NCI-H1436 treated with DMSO at 0.1 percent for 48 hours (cell line): ENCODE measurements at places on chromosomes 16 and 17.

DNA sequence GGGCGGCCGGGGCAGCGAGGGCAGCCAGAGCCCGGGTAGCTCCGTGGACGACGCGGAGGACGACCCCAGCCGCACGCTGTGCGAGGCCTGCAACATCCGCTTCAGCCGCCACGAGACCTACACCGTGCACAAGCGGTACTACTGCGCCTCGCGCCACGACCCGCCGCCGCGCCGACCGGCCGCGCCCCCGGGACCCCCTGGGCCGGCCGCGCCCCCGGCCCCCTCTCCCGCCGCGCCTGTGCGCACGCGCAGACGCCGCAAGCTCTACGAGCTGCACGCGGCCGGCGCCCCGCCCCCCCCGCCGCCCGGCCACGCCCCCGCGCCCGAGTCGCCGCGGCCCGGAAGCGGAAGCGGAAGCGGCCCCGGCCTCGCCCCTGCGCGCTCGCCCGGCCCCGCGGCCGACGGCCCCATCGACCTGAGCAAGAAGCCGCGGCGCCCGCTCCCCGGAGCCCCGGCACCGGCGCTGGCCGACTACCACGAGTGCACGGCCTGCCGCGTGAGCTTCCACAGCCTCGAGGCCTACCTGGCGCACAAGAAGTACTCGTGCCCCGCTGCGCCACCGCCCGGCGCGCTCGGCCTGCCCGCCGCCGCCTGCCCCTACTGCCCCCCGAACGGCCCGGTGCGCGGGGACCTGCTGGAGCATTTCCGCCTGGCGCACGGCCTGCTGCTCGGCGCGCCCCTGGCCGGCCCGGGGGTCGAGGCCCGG is 36.1 kb upstream of the ZC3H18 start:
- no peak for DNase-seq

GRCh38 chr17:2034157-2034556 is 4.2 kb downstream of the DPH1 start:
- no peak for DNase-seq

GRCh38 chr16:48235556-48236136 is 8.5 kb upstream of the LONP2 start:
- no peak for DNase-seq

DNA sequence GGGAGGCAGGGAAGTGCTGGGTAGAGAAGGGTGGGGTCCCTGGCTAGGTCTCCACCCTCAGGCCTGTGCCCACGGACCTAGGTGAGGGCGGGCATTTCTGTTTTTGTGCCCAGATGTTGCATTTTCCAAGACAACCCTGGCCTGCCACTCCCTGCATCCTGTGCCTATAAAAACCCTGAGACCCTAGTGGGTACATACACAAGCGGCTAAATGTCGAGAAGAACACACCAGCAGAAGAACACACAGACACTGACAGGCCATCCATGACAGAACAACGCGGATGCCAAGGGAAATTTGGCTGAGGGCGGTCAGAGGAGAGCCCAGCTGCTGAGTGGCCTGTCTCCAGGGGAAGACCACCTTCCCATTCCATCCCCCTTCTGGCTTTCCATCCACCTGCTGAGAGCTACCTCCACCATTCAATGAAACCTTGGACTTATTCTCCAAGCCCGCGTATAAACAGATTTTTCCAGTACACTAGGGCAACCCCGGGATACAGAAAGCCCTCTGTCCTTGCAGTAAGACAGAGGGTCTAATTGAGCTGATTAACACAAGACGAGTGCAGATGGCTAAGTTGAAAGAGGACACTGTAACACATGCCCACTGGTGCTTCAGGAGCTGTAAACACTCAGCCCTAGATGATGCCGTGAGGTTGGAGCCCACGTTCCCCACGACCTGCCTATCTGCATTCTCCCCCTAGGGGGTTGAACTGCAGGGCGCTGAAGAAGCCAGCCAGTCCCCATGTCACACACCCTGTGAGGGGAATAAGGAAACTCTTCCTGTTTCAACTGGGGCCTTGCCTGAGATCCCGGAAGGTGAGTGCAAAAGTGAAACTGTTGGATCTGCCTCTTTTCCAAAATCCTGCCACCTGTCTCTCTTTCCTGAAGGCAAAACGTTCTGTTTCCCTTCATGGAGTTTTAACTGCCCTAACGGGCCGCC is 147.2 kb upstream of the COX10 start:
- DNase-seq, result no peak

DNA sequence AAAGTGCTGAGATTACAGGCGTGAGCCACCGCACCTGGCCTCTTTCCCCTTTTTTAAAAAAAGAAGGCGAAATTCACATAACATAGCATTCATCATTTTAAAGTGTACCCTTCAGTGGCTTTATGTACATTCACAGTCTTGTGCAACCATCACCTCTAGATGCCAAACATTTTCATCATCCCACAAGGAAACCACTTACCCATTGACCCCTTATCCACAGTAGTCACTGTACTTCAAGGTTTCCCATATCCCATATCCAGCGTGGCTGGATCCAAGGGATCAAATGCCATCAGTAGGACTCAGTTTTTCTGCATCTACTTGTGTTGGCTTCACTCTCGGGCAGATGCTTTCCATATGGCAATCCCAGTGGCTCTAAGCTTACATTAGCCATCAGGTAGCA is 50.3 kb downstream of the BMERB1 start:
- DNase-seq, result no peak

- no peak for DNase-seq
Observed at GRCh38 chr16:85924675-85925074, 25.7 kb downstream of the IRF8 start.

GRCh38 chr16:54366943-54367342 is 80.4 kb upstream of the IRX3 start:
- DNase-seq, result no peak

DNA sequence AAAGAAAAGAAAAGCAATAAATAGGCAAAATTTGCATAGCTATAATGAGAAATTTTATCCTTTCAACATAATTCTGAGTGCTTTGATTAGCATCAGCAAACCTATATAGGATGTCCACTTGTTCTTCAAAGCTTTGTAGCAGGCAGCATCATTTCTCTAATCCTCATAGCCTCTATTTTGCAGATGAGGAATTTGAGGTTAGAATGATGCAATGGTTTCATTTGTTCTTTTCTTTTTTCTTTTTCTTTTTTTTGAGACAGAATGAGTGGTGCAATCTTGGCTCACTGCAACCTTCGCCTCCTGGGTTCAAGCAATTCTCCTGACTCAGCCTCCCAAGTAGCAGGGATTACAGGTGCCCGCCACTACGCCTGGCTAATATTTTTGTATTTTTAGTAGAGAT is 594.4 kb downstream of the TOX3 start:
- no peak for DNase-seq

DNA sequence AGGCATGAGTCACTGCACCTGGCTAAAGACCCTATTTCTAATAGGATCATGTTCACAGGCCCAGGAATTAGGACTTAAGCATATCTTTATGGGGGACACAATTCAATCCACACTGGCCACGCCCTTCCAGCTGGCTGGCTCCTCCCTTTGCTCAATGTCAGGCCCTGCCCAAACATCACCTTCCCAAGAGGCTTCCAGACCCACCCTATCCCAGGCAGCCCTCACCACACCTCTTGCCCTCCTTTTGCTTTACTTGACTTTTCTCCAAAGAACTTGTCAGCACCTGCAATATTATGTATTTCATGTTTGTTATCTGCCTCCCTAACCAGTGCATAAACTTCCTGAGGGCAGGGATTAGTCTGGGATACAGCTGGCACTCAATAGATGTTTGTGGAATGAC is 109.6 kb upstream of the CDH5 start:
- no peak for DNase-seq

DNA sequence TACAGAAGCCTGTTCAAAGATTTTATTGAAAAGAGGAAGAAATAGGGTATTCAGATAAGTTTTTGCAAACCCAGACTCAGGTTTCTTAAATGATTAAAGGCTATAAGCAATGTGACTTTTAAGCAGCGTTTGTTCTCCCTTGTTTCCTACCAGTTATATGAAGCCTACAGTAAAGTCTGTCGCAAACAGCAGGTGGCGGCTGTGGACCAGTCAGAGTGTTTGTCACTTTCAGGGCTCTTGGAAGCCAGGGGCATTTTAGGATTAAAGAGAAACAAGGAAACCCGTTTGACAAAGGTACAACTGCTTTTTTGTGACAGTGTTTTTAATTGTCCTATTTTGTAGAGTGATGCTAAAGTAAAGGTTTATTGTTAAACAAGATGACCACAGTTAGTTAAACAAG is 7.7 kb upstream of the RARA start:
- DNase-seq, result no peak

DNA sequence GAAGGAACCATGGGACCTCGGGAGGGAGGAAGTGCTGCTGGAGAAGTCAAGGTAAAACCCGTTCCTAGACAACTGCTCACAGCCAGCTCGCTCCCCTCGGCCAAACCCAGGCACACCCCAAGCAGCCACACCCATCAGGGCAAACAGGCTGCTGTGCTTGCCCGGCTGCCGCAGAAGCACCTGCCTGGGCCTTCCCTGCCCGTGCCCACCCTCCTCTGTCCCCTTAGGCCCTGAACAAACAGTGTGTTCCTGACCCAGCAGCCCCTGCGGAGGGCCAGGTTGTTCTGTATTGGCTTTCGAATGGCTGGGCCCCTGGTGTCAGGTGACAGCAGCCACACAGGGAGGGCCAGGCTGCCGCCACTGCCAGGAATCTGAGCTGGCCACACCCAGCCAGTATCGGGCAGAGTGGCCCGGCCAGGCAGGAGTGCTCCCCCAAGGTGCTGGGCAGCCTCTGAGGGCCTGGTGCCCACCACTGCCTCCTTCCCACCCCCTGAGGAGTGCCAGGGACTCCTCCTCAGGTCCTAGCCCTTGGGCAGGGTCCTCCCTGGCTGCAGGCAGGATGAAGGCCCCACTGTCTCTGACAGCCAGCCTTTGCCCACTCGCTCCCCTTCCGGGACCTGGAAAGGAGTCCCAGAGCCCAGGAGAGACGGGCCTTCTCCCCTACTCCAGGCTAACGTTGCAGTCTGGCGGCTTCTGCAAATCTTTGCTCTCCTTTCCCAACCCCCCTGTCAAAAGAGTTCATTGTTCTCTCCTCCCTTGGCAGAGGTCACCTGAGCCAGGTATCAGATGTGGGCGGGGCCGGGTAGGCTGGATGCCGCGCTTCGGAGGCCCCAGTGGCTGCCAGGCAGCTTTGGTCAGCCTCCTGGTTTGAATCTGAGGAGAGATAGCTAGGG is 24.0 kb downstream of the LLGL2 start:
- peak; percentile 51 for DNase-seq

- no peak for DNase-seq
Observed at GRCh38 chr17:57740235-57740528, 4.9 kb downstream of the CCDC182 start.

DNA sequence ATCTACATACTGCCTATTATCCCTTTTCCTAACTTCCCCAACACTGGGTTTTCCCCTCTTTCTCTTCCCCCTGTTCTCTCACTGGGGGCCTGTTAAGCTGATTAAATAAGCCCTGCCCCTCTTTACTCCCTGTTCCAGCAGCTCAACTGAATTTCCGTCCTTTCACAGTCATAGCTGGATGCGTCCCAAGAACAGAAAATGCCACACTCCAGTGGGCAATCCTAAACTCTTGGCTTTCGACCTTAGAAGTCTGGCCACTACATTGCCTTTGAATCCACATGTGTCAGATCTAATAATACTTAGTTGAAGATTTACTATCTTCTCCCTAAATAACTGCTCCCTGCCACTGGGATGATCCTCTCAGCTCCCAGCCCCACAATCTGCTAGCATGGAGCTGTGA is 34.5 kb downstream of the KCNJ16 start:
- DNase-seq, result no peak

GRCh38 chr17:56739376-56739775 is 94.3 kb downstream of the C17orf67 start:
- no peak for DNase-seq

- DNase-seq, result no peak
Observed at GRCh38 chr17:35254107-35254773, 11.4 kb downstream of the SLFN5 start.

GRCh38 chr17:60077672-60078519 is 825 bp downstream of the HEATR6 start:
- no peak for DNase-seq

DNA sequence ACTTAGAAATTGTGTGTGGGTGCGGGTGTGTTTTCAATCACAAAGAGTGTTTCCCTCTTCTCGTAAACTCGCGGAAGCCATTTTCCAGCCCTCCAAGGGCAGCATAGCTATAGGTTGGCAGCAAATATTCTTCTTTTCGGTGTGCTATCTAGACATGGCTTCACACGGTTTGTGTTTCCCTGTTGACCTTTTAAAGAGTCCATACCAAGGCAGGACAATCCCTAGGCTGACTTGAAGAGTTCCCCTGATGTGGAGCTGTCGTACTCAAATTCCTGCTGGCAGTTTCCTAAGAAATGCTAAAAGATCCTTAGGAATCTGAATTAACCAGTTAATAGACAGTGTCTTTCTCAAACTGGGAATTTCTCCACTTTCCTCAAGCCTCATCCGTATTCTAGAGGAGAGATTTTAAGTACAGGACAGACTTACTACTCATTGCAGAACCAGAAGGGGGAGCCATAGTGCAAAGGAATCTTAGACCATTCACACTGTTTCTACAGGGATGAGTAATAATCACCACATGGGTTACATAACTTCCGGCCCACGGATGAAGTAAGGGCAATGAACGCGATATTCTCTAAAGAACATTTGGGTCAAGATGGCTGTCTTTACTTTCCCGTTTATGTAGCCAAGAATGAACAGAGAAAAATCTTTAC is 288.6 kb upstream of the ELAC2 start:
- DNase-seq, result no peak

- DNase-seq, result no peak
Observed at GRCh38 chr17:81601525-81602120, 35.3 kb downstream of the NPLOC4 start.

GRCh38 chr17:56595831-56596690 is 2.6 kb downstream of the NOG start:
- no peak for DNase-seq

- no peak for DNase-seq
Observed at GRCh38 chr17:38508954-38509771, 80.9 kb downstream of the ARHGAP23 start.

DNA sequence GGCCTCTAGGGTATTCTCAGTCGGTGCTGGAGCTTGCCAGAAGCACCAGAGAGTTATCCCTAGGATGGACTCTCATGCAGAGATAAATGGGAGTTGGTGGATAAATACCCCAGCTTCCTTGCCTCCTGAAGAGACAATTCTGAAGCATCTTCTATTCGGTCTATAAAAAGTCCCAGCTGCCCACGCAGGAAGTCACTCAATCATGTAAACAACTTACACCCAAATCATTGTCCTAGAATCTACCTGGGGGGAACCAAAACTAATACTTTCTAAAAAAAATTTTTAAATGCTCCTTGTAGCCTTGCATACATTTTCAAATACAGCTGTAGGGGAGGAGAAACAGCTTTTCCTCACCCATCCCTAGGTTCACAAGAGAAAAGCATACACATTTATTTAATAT is 66.6 kb upstream of the ELAC2 start:
- no peak for DNase-seq

- DNase-seq, result no peak
Observed at GRCh38 chr16:10763456-10763855, 19.8 kb downstream of the NUBP1 start.
